ENCODE measurements at places on chromosomes 11 and 22. TPM values are rescaled to one million over a fixed set of nuclear protein-coding genes. Genes with fewer than 3 reads are reported as not detected.

The SF1 gene
- 277 TPM for total RNA-seq

The ANGPTL5 gene
- total RNA-seq: not detected

The MSANTD4 gene
- 16.6 TPM for total RNA-seq

The CARD10 gene
- total RNA-seq: 34.8 TPM

The SPA17 gene
- 11.1 TPM for total RNA-seq

The TNNT3 gene
- total RNA-seq: not detected

The OR8G1 gene
- not detected for total RNA-seq

The ABCC8 gene
- total RNA-seq: not detected

The MMP27 gene
- total RNA-seq: not detected

The PRMT3 gene
- 7.9 TPM for total RNA-seq

The DDI1 gene
- not detected for total RNA-seq

The USP2 gene
- total RNA-seq: 0.41 TPM

The ANO1 gene
- total RNA-seq: 3.0 TPM

The NOX4 gene
- 37.7 TPM for total RNA-seq
